ENCODE measurements at places on chromosomes 2 and 18.

GRCh38 chr2:179106676-179107428 is 56.9 kb upstream of the CCDC141 start:
- no peak for DNase-seq

- no peak for DNase-seq
Measured at GRCh38 chr18:77132369-77133050, at the start of gene MBP. MBP (minus strand) TSS chr18:77132783; CDS start chr18:77105261, 27,522 bp downstream.

GRCh38 chr18:80176334-80177073 is 67.4 kb downstream of the ADNP2 start:
- no peak for DNase-seq

GRCh38 chr2:72023678-72024390 is 123.8 kb downstream of the CYP26B1 start:
- no peak for DNase-seq

DNA sequence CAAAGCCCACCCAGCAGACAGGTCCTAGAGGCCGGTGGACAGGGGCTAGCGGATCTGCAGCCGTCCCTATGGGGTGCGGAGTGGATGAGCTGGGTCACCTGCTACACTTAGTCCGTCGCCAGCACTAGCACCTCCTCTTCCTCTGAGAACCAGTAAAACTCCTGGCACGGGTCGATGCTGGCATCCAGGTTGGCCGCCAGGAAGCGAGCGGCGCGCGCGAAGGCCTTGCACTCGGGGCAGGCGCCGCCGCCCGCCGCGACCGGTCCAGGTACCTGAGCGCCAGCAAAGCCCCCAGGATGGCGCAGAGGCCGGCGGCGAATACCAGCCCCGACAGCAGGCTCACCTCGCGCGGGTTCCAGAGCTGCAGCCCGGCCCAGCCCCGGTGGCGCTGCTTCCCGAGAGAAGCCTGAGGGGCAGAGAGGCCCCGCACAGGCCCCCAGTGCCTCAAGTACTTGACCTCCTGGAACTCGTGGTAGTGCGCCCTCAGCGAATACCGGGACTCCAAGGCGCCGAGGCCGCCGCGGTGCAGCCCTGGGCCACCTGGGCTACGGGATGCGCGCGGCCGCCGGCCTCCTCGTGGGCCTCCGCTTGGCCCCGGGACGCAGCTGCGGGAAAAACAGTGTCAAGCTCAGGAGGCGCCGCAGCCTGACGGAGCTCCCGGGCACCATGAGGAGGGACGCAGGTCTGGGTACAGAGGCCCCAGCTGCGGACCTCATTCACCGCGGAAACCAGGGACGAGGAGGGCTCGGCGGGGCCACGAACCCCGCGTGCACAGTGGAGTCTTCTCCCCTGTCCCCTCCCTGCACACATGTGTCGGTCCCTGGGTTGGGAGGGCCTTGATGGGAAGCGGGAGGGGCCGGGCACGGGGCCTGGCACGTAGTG is 27.5 kb upstream of the ALPP start:
- no peak for DNase-seq

DNA sequence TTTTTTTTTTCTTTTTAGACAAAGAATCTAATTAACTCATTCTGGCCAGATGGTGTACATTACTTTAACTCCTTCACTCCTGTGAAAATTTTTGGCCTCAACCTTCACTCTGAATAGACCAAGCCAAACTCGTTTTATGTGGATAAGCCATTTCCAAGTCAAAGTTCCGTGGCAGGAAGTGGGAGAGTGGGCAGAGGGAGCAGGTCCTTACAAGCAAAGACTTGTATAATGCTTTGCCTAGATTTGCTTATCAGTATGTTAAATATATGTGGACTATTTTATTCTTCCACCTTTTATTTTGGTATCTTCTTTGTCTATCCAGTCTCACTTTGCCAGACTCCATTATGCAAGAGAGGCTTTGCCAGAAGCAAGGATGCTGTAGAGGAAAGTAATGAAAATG is 178.1 kb upstream of the TNP1 start:
- DNase-seq = no peak

- DNase-seq = no peak
Measured at GRCh38 chr18:23438046-23438377, 15.1 kb upstream of the RIOK3 start.

- no peak for DNase-seq
Measured at GRCh38 chr2:54568876-54569321, 112.8 kb downstream of the SPTBN1 start.

GRCh38 chr2:5140347-5140746 is 551.8 kb upstream of the SOX11 start:
- DNase-seq = no peak

GRCh38 chr18:44841221-44841620 is 160.5 kb downstream of the SETBP1 start:
- DNase-seq = no peak

DNA sequence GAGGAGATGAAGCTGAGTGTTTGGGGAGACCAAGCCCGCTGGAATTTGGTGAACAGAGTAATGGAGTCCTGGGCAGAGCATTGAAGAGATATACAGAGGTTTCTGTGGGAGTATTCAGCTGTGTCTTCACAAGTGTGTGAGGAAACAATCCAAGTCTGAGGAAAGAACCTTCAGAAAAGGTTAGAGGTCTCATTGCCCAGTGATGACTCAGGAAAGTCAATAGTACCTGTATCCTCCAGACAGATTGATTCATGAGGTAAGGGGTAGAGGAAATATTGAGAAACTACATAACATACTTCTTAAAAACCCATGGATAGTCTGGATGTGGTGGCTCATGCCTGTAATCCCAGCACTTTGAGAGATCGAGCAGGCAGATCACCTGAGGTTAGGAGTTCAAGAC is 392.3 kb downstream of the GALNT13 start:
- DNase-seq = no peak

GRCh38 chr2:52810460-52810859 is 957.1 kb upstream of the CHAC2 start:
- DNase-seq = no peak

- no peak for DNase-seq
Measured at GRCh38 chr2:165627470-165627869, 158.0 kb downstream of the CSRNP3 start.

DNA sequence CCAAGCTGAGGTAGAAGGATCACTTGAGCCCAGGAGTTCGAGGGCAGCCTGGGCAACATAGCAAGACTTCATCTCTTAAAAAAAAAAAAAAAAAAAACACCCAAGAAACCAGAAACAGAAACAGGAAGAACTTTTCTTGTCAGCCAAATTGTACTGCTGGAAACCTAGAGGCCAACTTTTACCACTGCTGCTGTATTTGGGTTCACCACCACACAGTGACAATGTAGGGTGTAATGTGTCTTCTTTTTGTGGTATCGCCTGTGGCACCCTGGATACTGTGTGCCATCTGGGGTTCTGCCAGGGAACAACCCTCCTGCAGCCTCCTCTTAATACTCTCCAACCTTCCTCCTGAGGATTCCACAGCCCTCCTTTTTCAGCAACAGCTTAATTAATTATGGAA is 72.6 kb downstream of the STK39 start:
- no peak for DNase-seq

DNA sequence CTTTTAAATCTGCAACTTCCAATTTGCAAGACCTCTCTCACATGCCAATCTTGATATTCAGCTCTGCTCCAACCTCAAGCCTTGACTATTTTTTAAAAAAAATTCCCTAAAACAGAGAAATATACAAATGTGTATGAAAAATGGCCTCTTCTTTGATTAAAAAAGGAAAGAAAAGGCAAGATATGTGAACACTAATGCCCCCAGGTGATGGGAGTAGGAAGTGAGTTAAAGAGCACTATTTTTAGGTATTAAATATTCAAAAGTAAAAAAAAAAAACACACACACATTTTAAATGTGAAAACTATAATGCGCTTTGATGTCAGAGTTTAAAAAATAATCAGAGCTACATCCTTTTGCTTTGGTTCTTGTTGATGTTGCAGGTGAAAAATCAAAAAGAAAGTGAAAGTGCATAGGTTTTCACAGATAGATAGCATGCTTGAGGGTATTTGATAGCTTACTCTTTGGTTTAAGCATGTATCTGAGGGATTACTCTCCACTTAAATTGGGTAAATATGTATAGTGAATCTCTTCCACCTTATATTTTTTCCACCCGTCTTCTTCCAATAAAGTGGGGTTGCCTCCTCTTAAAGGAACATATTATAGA is 406.0 kb upstream of the POU3F3 start:
- DNase-seq = no peak

GRCh38 chr18:51017140-51017879 is 12.7 kb upstream of the SMAD4 start:
- no peak for DNase-seq

DNA sequence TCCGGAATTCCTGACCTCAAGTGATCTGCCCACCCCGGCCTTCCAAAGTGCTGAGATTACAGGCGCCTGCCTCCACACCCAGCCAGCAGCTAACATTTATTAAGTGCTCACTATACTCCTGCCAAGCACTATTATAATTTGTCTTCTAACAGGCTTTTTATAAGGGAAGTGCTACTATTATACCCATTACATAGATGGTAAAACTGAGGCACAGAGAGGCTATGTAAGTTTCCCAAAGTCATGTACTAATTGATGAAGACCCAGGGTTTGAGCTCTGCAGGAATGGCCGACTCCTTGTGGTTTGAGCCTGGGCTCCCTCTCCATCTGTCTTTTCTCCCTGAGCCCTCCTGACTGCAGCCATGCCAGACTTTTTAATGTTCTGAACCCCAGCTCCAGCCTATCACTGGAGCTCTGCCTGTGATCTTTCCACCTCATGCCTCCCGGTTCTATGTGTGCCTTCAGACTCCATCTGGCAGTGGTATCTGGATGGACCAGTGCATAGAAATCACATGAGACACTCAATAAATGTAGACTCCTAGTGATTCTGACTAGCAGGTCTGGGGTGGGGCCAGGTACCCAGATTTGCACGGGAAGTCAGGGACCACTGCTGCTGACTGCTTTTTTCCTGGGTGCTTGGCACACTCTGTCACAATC is 197.1 kb downstream of the NEDD4L start:
- no peak for DNase-seq

DNA sequence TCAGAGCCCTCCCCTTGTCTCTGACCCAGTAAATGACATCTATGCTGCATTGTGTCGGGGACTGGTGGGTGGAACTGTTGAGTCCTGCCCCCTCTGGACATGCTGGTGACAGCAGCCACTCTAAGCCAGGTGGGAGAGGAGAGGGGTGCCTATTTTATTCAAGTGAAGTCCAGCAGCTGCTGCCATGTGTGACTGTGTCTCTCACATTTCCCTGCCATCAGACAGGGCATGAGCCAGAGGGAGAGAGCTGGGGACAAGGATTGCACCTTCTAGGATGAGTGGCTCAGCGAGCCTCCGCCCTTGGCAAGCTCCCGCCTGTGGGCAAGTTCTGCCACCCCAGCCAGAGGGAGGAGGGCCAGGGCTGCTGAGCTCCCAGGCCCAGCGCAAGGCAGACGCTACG is 13.7 kb downstream of the NGEF start:
- DNase-seq = no peak

All from cortex of kidney (tissue), 1 donor.